ENCODE measurements at places on chromosomes 2 and 18.

- no peak for DNase-seq
Measured at GRCh38 chr18:25982153-25982552, 108.3 kb downstream of the SS18 start.

DNA sequence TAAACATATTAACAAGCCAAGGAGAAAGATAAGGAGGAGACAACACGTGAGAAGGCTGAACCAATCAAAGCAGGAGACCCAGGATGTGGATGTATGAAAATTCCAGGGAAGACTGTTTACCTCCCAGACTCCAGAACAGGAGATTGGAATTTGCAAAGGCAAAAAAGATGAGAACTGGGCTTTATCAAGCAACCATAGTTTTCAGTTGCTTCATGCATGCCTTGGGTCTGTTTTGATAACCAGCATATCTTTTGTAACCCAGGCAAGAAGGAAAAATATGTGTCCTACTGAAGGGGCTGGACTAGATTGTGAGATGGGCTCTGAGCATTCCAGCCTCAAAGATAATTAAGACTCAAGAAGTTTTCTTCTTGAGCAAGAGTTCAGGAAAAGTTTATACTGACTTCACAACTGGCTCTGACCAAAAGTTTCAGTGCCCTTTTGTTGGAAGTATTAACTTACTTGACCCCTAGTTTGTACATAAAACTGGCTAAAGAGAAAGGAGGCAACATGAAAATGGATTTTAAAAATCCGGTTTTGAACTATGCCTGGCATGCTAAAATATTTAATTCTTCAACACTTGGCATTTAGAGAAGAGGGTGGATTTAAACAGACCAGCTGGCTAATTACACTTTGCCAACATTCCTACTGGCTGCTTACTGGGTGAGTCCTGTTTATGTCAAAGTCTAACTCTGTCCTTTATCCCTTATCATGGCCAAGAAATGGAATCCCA, 79.3 kb upstream of the CD28 start:
- no peak for DNase-seq

DNA sequence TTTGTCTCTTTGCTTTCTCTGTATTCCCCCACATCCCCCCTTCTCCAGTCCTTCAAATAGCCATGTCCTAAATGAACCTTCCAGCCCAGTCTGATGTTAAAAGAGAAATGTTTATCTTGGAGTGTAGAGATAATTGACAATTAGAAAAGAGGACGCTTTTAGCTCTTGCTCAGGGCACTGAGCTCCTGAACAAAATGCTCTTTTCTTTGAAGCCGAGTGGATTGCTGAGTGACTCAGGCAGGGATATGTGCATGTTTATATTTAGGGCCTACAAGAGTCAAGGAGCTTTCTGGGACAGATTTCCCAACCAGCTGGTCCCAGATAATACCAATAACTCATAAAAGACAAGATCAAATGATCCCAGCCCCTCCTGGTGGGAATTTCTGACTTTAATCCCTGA, 88.0 kb upstream of the SETBP1 start:
- DNase-seq, result no peak

DNA sequence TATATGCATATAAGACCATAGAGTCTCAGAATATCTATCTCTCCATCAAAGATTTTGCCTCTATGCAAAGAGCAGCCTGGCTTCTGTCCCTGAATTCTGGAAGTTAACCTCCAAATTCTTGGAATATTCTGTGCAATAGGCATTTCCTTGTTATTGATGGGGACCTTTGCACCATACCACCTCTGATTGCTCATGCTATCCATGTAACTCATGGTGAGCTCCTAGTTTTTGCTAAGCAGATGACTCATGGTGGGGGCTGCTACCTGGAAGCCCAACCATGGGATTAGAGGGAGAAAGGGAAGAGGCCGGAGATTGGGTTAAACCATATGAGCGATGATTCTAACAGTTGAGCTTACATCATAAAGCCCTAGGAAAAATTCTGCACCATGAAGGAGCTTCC, 310.2 kb upstream of the FIGN start:
- DNase-seq, result no peak

DNA sequence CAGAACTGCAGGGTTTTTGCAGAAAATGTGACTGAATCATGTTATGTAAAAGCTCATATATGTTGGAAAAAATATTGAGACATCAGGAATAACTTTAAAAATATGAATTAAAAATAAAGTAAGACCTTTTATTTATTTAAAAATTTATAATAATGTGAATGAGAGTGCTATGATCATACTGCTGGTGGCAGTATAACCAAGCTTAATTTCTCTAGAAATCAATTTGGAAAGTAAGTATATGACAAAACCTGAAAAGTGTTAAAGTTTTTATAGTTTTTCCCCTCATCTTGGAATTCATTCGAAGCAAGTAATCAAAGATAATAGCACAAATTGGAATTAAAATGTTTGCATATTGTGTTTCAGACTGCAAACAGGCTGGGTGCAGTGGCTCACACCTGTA, 7.5 kb downstream of the SLC39A10 start:
- no peak for DNase-seq

DNA sequence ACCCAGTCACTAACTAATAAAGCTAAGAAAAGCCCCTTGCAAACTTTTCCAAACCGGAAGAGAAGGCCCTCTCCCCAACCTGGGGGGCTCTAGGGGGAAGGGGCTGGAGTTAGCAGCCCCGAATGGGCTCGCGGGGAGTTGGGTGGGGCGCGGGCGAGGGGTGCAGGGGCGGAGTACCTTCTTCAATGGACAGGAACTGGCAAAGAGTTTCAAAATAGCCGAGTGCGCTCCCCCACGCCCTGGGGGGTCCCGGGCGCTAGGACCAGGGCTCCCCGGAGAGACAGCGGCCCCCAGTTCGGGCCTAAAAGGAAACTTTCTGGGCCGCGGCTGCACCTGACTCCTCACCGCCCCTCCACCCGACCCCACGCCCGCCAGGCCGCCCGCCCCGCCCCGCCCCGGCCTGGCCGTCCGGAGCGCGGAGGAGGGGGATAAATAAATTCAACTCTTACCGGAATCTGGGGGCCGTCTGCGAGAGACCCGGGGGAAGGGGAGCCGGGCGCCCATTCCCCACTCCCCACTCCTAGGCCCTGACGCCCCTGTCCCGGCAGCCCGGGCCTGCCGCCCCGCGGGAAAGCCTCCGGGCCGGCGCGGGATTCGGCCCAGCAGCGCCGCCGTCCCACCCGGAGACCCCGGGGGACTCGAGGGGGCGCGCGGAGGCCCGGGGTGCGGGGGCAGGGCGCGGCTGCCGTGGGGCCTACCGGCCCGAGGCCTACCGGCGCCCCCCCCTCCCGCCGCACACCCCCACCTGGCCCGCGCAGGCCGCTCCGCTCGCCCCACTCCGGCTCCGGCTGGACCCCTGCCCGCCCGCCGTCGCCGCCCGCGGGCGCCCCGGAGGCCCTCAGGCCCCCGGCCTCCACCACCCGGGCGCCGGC, 868 bp downstream of the INO80D start:
- DNase-seq, result peak; percentile 40
